ENCODE measurements at places on chromosomes 5 and 9.

- DNase-seq: no peak
These were observed 179.3 kb downstream of the HINT1 start for GRCh38 chr5:130985776-130986175.

DNA sequence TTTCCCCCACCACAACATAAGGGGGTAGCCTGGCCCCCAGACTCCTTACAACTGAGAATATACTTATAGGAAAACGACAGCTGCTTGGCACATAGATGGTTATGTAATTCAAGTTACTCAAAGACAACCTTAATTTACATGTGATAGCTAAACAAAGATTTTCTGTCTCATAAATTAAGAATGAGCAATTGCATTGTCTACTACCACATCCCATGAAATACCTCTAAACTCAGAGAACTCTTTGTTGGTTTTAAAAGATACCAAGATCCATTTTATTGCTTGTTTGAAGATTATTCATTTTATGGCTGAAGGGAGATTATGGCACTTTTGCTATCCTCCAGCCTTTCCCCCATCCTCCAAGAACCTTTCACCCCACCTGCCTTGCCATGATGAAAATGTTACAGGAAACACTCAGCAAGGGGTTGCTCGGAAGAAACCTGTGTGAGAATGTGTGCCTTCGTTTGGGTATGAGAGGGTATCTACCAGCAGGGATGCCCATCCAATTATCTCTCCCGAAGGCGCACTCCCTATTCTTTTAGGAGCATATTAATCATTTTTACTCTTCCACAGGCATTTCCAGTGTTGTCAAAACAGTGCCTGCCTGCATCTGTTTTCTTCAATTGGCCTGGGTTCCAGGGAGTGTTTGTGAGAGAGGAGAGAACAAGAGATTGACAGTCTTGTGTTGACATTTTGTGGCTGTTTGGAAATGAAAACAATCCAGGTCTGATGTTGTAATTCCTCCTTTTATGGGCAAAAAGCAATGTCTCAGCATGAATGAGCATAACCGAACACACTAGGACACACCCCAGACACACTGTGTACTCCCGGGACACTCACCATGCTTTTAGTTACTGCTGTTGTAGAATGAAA is 208.0 kb upstream of the ANKRD55 start:
- peak; percentile 89 for DNase-seq

- DNase-seq: no peak
These were observed 4.8 kb downstream of the SKP1 start for GRCh38 chr5:134171972-134172371.

DNA sequence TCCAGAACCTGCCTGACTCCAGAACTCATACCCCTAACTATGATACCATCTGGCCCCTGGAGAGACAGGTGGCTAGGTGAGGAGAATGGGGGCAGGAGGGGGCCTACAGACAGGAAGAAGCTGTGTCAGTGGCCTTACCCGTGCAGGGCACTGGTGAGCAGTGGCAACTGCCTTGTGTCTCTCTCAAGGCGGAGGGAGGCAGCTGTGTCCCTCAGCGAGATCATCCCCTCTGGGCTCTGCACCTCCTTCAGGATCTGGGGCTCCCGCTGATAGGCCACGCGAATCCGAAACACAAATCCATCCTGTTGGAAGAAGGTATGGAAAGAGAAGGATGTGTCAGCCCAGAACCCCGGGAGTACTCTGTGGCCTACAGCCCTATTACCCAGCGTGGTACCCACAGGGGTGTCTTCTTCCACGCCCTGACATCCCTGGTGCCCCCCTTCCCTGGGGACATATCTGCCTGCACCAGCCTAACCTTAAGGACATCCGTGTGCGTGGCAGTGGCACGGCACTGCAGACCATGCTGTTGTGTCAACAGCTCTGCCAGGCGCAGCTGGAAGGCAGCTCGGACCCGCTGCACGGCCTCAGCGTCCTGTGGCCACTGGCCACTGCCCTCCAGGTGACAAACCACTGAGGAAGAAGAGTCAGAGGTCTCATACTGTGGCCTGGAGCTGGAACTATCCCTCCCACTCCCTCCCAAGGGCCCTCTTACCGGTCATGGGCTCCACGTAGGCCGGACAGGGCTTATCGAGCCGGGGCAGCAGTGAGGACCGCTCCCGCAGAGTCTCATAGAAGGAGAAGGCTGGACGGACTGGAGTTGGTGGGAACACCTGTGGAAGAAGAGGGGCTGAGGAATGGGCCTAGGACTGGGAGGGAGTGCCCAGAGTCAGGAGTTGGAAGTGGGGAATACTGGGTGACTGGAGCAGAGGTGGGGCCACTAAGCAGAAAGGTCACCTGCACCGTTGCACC is 7.8 kb downstream of the NOL6 start:
- DNase-seq: no peak

DNA sequence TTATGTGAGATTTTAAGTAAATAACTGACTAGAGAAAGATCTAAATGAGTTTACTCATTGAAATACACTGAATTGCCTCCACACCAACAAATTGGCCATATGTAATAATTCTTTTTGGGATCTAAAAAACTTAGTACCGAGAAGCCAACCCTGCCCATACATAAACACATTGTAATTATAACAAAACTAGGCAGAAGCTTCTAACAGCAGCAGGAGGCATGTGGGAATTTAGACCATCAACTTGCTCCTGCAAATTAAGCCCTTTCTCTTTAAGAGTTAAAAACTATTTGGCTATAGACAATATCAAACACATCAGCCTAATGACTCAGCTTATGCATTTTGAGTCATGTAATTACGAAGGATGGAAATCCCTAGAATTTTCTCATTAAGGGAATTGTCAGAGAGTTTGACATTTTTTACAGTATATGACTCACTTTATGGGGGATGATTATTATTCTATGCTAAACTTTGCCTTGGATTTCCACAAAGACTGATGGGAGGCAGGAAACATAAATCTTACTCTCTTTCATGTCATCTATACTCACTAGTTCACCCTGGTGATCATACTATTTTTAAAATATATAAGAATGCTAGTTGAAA is 1.0 kb downstream of the IL7R start:
- peak; percentile 10 for DNase-seq

- no peak for DNase-seq
These were observed 112.5 kb downstream of the PPP2R2B start for GRCh38 chr5:146766013-146766412.

DNA sequence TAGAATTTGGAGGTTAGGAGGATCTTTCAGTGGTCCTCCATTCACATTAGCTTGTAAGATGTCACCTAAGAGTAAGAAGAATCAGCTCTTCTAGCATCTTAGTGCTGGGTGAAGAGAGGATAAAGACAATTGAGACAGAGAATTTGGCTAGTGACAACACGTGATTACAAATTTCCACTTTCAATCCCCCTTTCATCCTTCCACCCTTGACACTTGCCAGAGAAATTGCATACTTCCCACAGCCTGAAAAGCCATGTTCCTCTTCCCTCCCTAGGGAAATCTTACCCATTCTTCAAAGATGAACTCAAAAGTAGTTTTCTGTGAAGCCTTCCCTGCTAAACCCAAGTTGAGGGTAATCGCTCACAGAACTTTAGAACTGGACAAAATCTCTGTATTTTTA is 282.6 kb upstream of the PTGER4 start:
- DNase-seq: no peak

GRCh38 chr9:9729082-9729481 is 883.7 kb downstream of the PTPRD start:
- no peak for DNase-seq

DNA sequence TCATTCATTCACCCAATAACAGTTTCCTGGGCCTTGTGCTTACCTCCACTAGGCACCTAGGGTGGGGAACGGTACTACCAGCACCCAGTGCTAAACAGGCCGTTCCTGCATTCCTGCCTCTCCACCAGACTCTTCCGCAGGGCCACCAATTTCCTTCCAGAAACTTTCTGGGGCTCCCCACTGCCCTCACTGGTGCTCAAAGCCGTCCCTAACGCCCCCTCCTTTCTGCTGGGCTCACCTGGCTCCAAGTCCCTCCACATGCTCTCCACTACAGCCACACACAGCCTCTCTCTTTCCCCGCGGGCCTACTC is 1.4 kb downstream of the PHF19 start:
- DNase-seq: no peak

DNA sequence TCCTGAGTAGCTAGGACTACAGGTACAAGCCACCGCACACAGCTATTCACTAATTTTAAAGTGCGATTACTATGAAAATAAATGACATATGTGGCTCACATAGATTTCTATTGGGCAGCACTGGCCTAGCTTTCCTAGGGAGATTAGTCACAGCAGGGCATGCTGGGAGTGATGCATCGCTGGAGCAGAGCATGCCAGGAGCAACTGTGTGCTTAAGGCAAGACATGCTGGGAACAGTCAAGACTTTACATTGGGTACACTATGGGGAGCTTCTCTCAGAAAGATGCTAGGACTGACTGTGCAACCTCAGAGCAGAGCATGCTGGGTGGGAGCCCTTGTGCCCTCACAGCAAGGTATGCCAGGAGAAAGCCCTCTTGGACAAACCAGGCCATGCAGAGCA is 9.3 kb downstream of the ST6GALNAC6 start:
- DNase-seq: no peak

Measured in fibroblast of the conjunctiva (primary cell).